T-helper 17 cell (primary cell): ENCODE measurements at places on chromosomes 5 and 9. TPM values are rescaled to one million over a fixed set of nuclear protein-coding genes. Genes with fewer than 3 reads are reported as not detected.

DNA sequence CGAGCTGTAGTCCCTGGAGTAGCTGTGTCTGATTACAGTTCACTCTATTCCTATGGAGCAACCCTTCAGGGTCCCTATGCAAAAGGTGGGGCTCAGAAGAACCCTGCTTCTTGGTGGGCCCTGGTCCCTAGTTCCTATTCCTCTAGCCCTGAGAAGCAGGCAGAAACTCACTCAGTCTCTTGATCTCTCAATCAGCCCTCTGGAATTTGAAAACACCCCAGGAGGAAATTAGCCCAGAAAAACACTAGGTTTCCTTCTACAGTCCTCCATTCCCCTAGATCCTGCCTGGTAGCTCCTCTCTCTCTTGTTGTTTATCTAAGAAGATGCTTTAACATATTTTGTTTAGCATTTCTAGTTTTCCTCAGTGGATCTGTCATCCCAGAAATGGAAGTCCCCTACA is 7.6 kb downstream of the RGS3 start:
- no peak overlapping the region for H3K4me3 ChIP-seq
- no peak for DNase-seq
- H3K36me3 ChIP-seq = no peaks in the 10 kb centered on the region

GRCh38 chr9:125255781-125256391 is 5.7 kb upstream of the GAPVD1 start:
- no peak overlapping the region for H3K27ac ChIP-seq
- H3K4me1 ChIP-seq = peaks cover 5% of the 10 kb centered on the region
- H3K36me3 ChIP-seq = no peaks in the 10 kb centered on the region
- DNase-seq = no peak
- H3K4me3 ChIP-seq = no peak overlapping the region
- peaks cover 4% of the 10 kb centered on the region for H3K27me3 ChIP-seq

DNA sequence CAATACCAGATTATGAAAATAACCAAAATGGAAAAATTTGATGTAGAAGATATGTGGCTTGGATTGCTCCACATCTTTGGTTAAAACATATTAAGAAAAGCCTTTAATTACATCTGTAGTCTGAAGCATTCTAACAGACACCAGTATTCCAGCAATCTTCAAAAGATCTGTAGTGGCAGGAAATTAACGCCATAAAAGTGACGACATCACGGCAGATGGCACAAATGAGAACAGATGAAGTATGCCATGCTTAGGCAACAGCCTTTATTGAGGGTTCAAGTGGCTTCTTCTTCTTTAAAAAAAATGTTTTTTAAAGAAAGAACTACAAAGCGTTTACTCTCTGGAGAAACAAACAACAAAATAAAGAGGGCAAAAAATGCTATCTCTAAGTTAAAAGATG is 164.2 kb downstream of the MEF2C start:
- H3K4me3 ChIP-seq = no peak overlapping the region
- H3K4me1 ChIP-seq = no peaks in the 10 kb centered on the region
- no peak overlapping the region for H3K27ac ChIP-seq
- H3K27me3 ChIP-seq = peaks cover 54% of the 10 kb centered on the region
- no peaks in the 10 kb centered on the region for H3K36me3 ChIP-seq

GRCh38 chr5:56849671-56850070 is 34.3 kb downstream of the MAP3K1 start:
- no peak for DNase-seq
- H3K4me1 ChIP-seq = peaks cover 64% of the 10 kb centered on the region
- H3K27ac ChIP-seq = peak overlapping the region; percentile 97
- H3K4me3 ChIP-seq = peak overlapping the region; percentile 86

DNA sequence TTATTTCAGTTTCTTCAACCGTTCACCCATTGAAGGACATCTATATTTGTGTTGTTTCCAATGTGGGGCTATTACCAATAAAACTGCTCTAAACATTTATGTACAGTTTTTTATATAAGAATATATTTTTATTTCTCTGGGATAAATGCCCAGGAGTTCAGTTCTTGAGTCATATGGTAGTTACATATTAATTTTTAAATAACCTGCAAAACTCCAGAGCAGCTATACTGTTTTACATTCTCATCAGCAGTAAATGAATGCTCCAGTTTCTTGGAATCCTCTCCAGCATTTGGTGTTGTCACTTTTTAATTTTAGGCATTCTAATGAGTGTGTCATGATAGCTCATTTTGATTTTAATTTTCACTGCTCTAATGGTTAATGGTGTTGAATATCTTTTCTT is 36.2 kb downstream of the CDK7 start:
- DNase-seq = no peak
- H3K4me1 ChIP-seq = peaks cover 7% of the 10 kb centered on the region
- H3K36me3 ChIP-seq = peaks cover 3% of the 10 kb centered on the region

The HTR1A gene
- total RNA-seq = not detected

The CCDC69 gene
- 82.5 TPM for total RNA-seq
